Left lung (tissue), 14 donors: ENCODE measurements at places on chromosomes 3 and 15.
A peak's percentile ranks its signal among the peaks of the same experiment; 100 is the strongest.

- no peak for DNase-seq
Measured at GRCh38 chr15:49898575-49899283, 220.3 kb downstream of the ATP8B4 start.

DNA sequence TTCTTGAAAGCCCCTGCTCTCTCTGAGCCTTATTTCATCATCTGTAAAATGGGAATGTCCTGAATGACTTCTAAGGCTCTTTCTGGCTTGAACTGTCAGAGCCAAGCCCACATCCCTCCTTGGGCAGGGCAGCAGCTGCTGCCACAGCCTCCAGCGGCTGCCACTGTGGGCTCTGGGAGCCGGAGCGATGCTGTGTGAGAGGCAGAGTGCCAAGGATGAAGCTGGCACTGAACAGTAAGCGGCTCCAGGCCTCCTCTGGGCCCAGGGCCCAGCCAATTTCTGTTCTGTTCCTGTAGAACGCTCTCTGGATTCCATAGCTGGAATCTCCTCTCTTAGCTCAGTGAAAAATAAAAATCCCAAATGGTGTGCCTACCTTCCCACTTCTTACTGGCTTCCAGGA is 4.4 kb downstream of the CPLX3 start:
- no peak for DNase-seq

- DNase-seq = no peak
Measured at GRCh38 chr3:128748557-128748956, 22.6 kb downstream of the RAB7A start.

- no peak for DNase-seq
Measured at GRCh38 chr3:47270526-47270925, 12.1 kb downstream of the KIF9 start.

GRCh38 chr15:48796930-48797329 is 13.9 kb downstream of the CEP152 start:
- no peak for DNase-seq

DNA sequence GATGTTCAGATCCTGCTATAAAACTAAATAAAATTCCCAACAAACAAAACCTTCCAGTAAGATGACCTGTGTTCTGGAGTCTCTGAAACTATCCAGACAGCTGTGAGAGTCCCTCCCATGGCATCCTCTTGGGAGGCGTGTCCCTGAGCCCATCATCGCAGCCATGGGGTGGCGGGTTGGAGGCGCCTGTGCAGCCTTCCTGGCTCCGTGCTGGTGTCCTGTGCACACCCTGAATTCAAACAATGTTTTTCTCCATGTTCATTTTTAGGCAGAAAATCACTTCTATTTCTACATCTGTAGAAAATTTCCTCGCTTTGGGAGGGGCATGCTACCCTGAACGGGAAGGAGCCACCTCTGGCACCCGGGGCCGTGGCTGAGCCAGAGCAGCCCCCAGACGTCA is 19.4 kb upstream of the OCA2 start:
- no peak for DNase-seq

- DNase-seq = no peak
Measured at GRCh38 chr3:98243843-98244242, 20.2 kb upstream of the OR5H6 start.

GRCh38 chr15:72570059-72570458 is 84.4 kb upstream of the GOLGA6B start:
- DNase-seq = no peak

GRCh38 chr3:123773681-123774431 is 110.3 kb downstream of the MYLK start:
- peak; percentile 92 for DNase-seq

DNA sequence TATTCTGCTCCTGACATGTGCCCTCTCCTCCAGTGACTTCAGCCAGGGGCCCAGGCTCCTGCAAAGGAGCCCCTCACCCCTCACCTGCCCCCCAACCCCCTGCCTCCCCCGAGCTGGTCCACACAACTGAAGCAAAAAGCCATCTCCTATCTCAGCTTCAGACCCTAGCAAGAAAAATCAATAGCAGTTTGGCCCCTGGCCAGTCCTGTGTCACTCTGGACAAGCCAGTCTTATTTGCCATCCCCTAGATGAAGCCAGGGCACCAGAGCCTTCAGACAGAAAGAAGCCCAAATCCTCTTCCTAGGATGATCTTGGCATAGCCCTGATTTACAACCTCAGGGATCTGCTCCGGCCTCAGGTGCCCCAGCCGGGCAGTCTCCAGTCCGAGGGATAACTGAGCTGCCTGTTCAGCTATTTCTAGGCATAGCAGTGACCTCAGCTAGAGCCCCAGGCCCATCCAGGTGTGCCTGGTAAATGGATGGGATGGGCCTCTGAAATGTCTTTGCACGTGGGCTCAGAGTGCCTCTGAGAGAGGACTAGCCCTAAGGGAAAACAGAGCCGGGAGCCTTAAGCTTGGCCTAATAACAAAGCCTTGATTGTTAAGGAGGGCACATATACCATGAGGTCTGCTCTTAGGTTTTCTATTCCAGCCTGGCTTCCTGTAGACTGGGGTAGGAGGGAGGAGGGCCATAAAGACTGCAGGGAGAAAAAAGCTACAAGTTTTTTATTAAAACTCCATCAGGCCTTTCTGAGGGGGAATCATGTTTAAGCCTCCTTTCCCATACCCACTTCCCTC is 242.0 kb downstream of the SHQ1 start:
- no peak for DNase-seq

DNA sequence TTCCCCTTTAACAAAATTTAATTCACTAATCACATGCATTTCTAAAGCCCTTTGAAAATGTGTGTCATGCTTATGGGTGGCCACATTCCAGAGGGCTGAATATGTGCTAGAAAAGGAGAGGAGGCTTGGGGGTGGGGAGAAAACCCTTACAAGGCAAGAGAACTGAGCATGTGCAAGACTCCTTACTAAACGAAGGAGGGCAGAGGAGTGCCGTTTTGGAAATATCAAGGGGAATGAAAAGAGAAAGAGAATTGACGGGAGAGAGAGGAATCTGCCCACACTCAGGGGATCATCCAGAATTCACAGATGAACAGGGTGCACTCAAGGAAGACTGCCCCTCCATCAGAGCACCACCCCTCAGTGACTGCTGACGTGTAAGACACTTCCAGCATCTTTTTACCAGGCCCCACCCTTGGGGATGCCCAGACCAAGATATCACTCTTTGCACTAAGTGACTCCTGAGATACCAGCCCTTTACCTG is 37.9 kb upstream of the TSC22D2 start:
- peak; percentile 72 for DNase-seq

DNA sequence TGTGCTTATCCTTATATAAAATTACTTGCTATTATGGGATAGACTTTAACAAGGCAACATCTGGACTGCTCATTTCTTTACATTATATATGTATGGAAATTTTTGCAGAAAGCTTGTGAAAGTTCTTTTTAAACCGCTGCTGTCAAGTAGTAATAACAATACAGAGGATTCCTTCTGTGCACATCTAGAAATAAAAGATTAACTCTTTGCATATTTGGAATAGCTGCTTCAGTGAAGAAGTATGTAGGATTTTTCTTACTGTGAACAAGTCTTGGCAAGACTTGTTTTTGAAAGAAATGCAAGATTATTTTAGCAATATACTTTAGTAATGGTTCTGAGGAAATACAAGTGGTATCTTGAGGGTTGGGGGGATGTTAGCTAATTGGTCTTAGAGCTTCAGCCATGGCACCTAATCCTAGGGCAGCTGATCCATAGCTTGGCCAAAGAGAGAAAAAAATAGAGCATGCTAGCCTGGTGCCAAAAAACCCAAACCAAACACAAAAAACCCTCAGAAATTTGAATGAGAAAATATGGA is 4.3 kb downstream of the PRKCI start:
- DNase-seq = no peak

GRCh38 chr15:74896316-74896715 is 6.5 kb downstream of the MPI start:
- no peak for DNase-seq

DNA sequence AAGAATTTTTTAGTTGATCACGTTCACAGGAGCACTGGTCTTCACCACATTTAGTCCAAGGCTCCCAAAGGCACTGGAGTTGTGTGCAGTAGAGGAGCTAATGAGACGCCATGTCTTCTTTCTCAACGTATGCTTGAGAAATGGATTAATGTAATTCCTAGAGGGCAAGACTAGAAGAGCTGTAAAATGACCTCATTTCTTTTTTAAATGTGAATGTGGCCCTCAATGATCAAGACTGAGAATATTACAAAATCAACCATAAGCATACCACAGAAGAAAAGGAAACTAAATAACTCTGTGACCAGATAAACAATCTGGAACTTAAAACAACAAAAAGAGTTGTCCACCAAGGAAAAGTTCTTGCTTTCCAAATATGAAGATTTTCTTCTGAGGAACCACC is 112.1 kb upstream of the THBS1 start:
- no peak for DNase-seq

DNA sequence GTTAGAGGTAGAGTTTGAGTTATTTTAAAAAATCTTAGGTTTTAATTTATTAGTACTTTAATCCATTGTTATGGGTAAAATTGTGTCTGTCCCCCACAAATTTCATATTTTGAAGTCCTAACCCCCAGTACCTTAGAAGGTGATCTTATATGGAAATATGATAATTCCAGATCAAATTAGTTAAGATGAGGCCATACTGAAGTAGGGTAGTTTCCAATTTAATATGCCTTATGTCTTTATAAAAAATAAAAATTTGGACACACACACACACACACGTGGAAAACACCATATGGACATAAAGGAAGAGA is 18.6 kb upstream of the ADGRG7 start:
- DNase-seq = no peak

DNA sequence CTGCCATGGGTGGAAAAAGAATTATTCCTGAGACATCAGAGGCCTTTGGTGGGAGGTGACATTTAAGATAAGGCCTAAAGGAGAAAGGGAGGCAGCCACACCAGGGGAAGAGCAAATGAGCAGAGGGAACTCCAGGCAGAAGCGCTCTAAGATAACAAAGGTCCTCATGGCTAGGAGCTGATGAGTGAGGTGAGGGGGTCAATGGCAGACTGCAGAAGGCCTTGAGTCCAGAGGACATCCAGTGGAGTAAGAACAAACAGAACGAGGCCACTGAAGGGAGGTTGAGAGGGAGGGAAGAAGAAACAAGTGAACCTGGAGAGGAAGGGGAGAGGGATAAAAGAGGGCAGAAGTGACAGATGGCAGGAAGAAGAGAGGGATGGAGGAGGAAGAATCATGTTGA is 97.3 kb downstream of the CTNNB1 start:
- no peak for DNase-seq

DNA sequence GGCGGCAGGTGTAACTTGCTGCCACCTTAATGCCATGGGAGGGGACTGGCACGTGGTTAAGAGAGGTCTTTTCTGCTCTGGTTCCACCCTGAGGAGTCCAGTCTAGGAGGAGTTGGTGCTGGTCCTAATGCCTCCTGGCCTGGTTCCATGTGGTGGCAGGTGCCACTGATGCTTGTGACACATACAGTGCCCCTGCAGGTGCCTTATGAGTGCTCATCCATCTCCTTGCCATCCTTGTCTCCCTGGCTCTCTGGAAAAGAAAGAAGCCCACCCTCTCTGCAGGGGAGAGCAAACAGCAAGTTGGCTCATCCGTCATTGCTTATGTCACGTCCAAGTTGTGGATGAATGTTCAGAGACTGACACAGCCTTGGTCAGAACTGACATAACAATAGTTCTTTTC is 175.8 kb upstream of the DPH6 start:
- DNase-seq = no peak

- no peak for DNase-seq
Measured at GRCh38 chr3:29854821-29855220, 574.0 kb downstream of the RBMS3 start.

- DNase-seq = no peak
Measured at GRCh38 chr3:197238842-197239241, 59.6 kb downstream of the DLG1 start.

DNA sequence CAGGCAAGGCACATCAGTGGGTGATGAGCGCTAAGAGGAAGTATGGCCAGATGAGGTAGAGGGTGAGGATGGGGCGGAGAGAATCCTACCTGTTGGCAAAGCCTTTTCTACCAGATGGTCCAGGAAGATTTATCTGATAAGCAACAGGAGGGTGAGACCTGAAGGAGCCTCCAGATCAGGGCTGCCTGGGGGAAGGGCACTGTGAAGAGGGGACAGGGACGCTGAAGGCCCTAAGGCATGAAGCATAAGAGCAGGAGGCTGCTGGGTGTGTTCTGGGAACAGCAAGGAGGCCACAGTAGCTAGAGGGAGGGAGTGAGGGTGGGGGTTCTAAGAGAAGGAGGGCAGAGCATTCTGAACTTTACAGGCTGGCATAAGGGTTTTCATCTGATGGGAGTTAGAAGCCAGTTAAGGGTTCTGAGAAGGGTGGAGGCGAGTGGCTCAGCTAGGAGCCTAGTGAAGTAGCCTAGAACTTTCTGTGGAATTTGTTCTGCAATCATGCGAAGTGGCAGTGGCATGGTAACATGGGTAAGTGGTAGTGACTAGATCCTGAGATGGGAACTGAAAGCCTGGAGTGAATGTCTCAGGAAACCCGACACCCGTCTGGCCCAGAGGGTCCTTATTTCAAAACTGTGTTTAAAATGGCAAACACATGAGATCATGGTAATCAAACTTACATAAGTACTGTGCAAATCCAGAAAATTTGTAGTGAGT is 29.9 kb downstream of the CGNL1 start:
- peak; percentile 50 for DNase-seq

DNA sequence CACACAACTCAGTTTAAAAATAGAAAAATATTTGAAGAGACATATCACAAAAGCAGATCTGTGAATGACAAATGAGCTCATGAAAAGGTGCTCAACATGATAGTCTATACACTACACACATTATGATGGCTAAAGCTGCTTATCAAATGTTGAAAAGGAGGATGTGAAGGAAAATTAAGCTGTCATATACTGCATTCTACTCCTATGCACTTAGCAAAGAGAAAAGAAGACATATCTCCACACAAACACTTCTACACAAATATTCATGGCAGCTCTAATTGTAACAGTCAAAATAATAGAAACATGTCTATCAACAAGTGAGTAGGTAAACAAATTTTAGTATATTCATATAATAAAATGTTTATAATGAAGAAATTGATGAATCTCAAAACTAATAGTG is 540.5 kb downstream of the PLOD2 start:
- DNase-seq = no peak

DNA sequence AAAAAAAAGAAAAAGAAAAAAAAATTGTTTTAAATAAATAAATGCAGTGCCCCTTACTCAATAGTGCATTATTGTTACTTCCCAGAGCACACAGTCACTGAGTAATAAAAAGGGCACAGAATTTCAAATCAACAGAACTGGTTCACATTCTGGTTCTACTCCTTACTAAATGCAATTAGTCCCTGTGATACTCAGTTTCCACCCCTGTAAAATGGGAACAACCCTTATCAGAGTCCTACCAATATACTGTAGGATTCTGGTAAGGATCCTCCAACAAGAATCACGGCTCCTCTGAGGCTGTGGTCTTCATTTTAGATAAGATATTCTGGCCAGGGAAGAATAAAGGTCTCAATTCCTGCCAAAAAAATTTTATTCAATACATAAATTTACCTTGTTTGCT is 50.7 kb downstream of the ITGB5 start:
- DNase-seq = no peak

DNA sequence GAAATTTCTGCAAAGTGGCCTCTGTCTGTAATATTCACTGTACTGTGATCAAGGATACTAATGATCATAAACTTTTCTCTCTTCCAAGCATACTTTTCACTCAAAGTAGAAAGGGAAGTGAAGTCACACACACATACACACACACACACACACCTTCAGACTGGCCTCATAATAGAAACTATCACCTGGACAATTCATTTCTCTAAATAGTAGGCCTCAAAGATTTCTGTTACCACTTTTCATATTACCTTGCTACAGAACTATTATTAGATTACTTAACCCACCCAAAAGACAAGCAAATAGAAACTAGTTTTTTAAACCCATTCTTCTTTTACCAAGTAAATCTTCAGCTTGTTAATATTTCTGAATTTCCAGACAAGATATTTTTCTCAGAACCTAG is 12.2 kb downstream of the CPB1 start:
- no peak for DNase-seq
